Inflammatory macrophage (primary cell): ENCODE measurements at places on chromosomes 6 and 20.

- no peak for DNase-seq
Measured at GRCh38 chr20:23298926-23299672, 51.5 kb upstream of the NXT1 start.

DNA sequence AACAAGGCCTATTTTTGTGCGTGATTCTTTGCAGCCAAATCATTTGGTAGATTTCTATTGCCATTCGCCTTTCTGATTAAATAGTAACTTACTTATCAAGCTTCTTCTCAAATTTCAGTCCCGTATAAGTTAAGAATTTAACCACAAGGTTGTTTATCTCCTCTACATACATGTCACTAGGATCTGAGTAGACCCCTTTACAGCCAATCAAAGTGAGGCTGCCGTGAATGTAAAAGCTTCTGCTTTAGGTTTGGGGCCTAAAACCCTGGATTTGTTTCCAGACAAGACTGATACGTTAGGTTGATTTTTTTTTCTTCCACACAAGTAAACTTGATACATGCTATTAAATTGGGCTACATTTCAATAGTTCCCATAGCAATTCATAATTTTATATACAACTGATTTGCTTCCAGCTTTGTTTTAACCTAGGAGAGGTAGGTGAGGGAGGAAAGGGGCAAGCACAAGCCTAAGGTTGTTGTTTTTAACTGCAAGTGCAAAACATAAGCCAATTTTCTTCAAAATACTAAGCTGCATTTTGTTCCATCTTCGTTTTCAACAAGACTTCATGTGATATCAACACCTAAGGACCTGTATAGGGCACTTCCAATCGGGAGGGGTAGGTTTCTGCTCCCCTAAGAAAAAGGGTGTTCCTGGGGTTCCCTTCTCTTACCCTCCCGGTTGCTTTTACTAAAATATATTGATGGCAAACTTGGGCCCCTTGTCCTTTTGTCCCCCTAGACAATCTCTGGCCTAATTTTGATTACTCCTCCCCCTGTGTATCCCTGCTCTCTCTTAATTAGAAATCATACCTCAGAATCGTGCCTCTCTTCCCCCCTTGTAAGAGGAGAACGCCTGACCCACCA, 1.7 kb downstream of the RANBP9 start:
- DNase-seq = peak; percentile 29

DNA sequence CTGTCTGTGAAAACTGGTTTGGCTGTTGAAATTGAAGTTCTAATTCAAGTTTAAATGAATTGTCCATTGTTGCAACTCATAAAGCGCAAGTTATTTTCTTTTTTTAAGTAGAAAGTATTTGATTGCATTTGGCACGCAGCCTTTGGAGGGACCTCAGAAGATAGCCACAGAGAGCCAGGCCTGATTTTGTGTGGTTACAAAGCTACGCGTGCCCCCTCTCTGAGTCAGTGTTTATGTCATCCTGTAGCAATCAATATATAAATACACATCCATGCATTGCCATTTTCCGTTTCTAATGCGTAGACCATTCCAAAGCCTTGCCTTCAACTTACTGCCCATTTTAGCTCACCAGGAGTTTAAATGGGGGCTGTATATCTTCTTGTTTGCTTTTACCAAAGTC, 173.2 kb downstream of the TMEM242 start:
- DNase-seq = no peak

DNA sequence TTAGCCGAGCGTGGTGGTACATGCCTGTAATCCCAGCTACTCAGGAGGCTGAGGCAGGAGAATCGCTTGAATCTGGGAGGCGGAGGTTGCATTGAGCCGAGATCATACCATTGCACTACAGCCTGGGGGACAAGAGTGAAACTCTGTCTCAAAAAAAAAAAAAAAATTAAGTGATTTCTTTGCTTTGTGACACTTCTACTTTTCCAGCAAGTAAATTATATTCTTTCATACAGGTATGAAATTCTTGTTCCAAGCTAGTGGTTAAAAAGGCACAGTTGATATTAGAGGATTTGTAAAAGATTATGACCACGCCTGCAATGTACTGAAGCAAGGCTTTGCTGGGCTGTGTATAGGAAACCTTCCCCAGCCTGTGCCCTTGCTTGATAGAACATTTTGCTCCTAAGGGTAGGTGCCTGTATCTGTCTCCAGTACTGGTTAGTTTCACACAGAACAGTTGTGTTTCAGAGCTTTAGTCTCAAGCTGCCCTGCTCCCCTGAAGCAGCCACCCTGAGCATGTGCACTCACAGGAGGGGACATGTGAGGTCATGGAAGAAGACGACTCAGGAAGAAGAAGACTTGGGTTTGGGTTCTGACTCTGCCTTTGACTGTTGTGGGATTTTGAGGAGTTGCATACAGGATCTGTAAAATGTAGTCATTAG, 10.2 kb downstream of the PTPN1 start:
- DNase-seq = no peak

DNA sequence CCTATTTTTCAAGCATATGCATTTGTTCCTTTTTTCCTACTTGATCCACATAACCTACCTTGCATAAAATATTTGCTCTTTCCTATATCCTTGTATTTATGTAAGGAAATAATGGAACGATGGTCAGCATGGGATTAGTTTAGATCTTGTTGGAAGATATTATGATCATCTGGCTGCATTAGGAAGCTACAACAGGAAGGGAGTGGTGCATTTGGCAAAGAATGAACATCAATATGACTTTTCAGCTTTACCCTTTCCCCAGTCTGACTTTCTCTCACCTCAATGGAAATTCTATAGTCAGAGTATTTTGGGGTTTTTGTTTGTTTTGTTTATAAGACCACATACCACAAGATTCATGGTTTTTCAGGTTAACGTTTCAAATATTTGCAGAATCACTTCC, 66.0 kb downstream of the HS3ST5 start:
- no peak for DNase-seq

- DNase-seq = no peak
Measured at GRCh38 chr6:133460101-133460500, 218.9 kb downstream of the EYA4 start.

DNA sequence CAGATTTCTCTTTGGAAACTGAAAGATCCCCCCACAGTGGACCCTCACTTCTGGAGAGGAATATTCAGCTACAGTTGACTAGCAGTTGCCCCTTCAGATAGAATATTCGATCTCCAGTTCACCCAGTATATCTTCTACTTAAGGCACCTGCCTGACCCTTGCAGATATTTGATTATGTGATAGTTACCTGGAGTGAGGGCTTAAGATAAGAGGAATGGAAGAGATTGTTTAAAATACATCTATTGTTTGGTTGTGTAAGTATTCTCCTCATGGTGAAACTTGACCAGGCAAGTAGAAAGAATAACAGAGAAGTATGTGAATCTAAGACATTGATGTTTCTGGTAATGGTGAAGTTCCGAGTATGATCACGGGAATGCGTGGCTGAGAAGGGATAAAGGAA, 1.6 kb upstream of the ZCCHC3 start:
- no peak for DNase-seq

- no peak for DNase-seq
Measured at GRCh38 chr6:28751514-28751913, 172.3 kb downstream of the TRIM27 start.

DNA sequence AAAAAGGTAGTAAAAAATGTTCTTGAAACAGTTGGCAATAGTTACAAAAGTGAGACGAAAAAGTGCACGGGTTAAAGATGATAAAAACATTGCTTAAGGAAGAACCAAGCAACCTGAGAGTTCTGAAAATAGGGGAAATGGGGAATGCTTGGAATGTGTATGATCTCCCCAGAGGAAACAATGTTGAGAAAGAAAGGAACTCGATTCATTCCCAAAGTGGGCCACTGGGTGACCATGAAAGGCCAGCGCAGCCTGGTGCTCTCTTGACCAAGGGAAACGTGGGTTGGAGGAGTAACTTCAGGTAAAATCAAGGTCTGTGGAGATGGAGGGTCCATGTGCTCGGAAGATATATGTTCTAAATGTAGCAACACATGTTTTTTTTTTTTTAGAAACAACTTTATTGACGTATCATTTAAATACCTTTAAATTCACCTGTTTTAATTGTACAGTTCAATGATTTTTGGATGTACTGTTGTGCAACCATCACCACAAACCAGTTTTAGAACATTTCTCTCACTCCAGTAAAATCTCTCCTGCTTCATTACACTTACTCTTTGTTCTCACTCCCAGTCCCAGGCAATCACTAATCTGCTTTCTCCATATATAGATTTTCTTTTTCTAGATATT, 34.5 kb upstream of the CEP85L start:
- DNase-seq = no peak

DNA sequence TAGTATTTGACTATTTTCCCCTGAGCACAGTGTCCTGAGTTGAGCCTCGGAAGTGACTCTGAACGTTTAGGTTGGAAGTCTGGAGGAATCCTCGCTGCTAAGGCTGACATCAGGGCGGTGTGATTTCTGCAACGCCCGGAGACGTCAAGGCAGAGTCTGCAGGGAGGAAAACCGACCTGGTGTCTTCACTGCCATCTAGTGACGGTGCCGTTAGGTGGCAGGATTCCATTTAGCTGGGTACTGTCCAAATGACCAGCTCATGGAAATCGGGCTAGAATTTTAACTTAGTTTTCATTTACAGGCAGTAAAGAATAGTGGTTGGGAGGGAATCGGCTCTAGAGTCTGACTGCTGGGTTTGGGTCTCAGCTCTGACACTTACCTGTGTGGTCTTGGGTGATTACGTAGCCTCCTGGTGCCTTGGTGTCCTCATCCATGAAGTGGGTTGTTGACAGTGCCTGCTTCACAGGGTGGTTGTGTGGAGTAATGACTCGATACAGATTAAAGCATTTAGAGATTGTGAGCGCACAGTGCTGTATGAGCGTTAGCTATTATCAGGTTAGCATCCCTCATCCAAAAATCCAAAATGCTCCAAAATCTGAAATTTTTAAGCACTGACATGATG, 35.0 kb downstream of the FOXF2 start:
- DNase-seq = peak; percentile 29

GRCh38 chr20:7302250-7302649, 534.8 kb downstream of the BMP2 start:
- DNase-seq = no peak

DNA sequence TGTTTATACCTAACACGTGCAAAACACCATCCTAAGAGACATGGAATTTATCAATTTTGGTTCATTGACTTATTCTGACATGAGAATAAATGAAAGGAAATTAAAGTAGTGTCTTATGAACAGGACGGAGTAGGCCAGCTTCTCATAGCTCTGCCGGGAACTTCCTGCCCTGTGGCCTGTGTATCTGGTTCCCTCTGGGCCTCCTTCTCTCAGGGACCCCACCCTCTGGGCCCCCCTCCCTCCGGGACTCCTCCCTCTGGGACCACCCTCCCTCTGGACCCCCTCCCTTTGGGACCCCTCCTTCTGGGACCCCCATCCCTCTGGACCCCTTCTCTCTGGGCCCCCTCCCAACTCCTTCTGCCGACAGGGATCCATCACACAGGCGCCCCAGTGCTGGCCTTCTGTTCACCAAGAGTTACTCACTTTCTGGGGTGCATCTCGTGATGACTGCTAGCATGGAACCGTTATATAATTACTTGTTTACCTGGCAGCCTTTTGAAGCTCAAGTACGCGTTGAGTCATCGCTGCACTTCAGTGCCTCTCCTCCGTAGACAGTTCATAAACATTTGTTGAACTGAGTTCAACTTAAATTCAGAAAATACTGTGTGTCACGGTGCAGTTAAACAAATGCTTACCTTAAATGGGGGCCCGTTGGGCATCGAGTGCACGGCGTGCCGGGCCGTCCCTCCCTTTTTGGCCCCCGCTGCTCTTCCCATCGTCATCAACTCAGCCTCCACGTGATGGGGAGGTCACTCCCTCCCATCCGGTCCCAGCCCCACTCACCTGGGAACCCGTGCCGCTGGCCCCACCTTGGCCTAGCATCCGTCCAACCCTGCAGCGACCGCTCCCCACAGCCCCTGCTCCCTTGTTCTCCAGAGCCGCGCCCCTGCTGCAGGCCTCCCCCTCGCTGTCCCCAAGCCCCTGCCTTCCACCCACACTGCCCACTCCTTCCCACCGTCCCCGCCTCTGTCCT, 8.1 kb downstream of the CCR6 start:
- DNase-seq = no peak

GRCh38 chr20:63007646-63008488, 1.1 kb upstream of the BHLHE23 start:
- no peak for DNase-seq

- peak; percentile 23 for DNase-seq
Measured at GRCh38 chr6:39980839-39981580, 46.7 kb upstream of the MOCS1 start.

DNA sequence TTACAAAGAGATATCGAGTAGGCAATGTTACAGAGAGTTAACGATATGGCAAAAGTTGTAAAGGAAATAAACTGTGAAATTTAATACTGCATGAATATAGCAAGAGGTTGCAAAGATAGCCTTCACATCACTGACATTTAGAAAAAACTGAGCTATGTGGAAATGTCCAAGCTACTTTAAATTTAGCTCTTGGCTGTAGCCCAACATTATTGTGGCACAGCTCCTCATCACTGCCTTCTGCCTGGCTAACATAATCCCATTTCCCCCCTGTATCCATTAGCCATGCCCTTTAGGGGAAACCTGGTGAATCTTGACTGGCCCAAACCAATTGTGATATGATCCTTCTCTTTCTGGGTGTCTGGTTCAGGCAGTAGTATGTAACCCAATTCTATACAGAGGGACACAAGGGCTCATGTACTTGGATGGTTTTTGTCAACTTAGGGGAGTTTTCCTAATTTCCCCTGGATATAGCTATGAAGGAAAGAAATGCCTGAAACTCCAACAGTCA, 115.4 kb downstream of the PFDN4 start:
- no peak for DNase-seq

DNA sequence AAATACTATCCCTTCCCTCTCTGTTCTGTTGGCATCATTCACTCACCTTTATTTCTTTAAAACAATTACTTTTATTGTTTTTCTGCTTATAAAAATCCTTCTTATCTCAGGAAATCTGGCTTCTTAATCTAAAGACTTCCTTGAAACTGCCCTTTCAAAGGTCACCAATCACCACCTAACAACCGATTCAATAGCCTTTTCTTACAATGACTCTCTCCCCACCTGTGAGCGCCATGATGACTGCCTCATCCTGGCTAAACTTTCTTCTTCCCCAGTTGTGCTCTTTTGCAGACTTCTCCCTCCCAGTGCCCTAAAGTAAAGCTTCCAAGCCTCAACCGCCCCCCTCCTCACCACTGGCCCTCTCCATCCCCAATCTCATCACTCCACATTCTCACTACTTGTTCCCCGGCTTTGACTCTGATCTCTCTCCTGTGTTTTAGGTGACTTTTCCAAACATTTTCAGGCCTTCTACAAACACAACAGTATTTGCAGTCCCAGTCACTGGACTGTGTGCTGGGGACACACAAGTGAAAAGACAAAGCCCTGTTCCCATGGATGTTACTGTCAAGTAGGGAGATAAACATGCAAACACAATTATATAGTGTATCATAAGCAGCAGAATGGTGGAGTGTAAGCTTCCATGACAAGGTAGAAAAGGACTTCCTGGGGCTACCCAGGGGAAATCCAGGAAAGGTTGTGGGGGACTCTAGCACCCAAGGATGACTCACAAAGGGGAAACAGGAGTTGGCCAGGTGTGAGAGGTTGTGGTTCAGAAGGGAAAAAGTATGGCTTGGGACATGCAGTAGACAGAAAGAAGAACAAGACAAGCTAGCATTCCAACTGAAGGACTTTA, 12.8 kb downstream of the NHSL1 start:
- no peak for DNase-seq
